ENCODE measurements at places on chromosomes 5 and 9. TPM values are rescaled to one million over a fixed set of nuclear protein-coding genes. Genes with fewer than 3 reads are reported as not detected.

- DNase-seq = no peak
Observed at GRCh38 chr9:113343732-113344231, 3.7 kb upstream of the WDR31 start.

- peak; percentile 71 for DNase-seq
Observed at GRCh38 chr5:154756009-154756867, 1.1 kb downstream of the LARP1 start.

RNF208 gene
- 1.0 TPM for total RNA-seq

GRCh38 chr5:39470811-39471210 lies 46.0 kb upstream of the DAB2 start:
- no peak for DNase-seq

- no peak for DNase-seq
Observed at GRCh38 chr9:32875748-32876147, 92.4 kb downstream of the TMEM215 start.

DNA sequence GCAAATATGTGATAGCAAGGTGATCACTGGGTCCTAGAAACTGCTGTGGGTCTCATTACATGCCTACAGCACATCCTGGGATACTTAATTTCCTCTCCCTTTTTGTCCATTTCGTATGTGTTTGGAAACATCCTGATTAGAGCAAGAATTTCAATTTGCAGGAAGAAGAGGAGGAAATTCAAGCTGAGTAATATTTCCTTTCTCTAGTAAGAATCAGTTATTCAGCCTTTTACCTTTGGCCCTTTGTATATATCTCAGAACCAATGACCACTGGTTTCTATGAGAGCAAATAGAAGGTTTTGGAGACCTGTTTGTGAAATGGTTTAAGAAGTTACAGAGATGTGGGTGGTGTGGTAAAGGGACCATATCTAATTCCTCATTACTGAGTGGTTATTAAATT lies 171.6 kb downstream of the RMI1 start:
- no peak for DNase-seq

FEM1C gene
- total RNA-seq = 11.0 TPM

DNA sequence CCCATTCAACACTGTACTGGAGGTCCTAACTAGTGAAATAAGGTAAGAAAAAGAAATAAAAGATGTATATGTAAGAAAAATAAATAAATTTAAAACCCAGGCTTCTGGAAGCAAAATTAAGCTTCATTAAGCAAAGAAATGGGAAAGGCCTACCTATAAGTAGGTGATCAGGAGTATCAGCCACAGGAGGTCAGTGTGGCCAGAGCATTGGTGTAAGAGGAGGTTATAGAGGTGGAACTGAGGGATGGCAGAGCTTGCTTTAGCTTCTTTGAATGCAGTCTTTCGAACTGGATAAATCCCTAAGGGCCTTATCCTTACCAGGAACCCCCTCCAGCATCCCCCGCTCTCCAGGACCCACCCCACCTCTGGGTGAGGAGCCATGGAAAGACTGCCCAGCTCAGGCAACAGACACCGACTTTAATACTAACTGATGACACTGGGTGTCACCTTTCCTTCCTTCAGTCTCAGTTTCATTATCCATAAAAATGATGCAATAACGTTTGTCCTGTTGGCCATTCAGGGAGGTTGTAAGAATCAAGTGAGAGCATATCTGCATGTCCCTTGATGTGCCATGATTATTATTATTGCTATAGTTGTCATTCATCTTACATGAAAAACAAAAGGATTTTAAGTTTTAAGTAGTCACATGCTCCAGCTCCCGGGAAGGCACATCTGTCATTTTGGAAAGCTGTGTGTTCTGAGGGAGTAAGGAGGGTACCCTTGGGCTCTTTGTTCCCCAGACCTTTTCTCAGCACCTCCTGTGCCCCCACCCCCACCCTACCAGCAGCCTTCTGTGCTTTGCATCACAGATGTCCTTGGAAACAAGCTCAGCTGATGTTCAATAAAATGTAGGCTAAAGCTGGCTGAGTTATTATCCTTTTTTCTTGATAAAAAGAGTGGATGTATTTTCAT lies 50.8 kb upstream of the CTNNA1 start:
- DNase-seq = no peak

Data from H7 (cell line).